ENCODE measurements at places on chromosomes 4 and X.

DNA sequence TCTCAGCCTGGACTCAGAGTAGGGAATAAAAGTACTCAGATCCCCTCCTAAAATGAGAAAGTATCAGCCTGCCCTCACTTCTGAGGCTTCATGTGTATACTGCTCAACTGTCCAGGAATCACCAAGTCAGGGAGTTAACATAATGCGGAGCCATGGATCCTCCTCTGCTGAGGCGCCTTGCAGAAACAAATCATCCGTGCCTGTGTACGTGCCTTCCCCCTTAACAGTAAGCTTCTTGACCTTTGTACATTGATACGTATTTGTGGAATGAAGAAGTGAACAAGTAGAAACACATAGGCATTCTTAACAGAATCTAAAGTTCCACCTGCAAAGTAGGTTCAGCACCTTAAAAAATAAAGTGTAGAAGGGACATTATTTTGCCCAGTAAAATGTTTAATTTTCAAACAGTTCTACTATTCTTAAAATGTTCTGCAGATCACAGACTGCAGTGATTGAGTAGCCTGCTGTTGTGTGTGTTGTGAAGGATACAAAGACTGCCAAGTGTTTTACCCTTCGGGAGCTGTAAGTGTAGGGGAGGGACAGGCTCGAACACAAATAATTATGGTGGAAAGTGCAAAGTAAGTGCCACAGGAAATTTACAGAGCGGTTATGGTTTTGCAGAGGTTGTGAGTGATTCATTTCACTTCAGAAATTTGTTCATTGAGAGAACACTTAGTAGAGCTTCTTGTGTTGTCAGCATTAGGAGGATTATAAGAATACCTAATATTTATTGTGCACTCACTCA lies 61.9 kb downstream of the ARHGAP10 start:
- DNase-seq: no peak

GRCh38 chr4:157004279-157005161 lies 32.9 kb upstream of the PDGFC start:
- no peak for DNase-seq

- DNase-seq: peak; percentile 15
Observed at GRCh38 chr4:185210102-185210981, 944 bp downstream of the SNX25 start.

DNA sequence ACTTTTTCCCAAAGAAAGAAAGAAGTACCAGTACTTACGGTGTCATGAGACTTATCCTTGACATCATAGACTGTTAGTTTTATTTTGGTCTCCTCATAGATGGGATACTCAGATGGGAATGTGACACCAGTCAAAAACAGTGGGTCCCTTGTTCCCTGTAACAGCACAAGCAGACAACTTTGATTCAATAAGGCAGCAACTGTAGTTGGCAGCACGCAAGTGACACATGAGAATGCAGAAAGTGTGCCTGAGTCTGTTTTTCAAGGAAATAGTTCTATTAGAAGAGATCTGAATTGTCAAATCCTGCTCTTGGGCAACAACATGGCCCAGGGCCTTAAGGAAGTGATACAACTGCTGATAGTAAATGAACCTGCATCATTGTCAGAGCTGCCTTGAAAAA lies 443.2 kb downstream of the INPP4B start:
- no peak for DNase-seq

DNA sequence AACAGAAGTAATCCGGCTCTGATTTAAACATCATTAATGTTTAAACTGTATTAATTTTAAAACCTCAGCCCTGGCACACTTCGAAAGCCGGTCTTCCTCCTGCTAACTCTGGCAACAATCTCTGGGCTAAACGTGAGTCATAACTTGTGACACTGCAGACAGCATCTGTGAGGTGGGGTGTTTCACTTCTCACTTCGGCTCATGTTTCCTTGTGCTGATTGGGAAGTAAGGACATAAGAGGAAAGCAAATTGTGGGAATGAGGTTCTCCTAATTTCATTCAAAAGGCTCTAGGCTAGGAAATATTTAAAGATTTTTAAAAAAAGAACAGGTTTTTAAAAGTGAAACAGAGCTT lies 139.9 kb upstream of the USP9X start:
- DNase-seq: no peak

DNA sequence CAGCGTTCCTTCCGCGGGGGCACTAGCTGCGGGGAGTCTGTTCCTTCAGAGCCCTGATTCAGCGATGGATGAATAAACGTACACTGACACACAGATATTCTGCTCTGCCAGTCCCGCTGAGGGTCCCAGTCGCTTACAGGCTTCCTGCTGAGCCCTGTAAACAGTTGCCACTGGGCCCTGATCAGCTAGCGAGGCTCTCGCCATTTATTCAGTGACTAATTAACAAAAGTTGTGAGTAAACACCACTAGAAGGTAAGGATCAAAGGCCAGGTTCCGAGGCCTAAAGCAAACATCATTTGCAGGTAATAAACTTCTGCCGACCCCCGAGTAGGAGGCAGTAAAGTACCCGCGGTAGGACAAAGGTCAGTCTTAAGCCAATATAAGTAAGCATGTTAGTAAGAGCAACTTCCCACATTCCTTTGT lies 442.6 kb upstream of the GALNT7 start:
- no peak for DNase-seq

- DNase-seq: no peak
Observed at GRCh38 chr4:88225232-88226105, 58.9 kb downstream of the PPM1K start.

DNA sequence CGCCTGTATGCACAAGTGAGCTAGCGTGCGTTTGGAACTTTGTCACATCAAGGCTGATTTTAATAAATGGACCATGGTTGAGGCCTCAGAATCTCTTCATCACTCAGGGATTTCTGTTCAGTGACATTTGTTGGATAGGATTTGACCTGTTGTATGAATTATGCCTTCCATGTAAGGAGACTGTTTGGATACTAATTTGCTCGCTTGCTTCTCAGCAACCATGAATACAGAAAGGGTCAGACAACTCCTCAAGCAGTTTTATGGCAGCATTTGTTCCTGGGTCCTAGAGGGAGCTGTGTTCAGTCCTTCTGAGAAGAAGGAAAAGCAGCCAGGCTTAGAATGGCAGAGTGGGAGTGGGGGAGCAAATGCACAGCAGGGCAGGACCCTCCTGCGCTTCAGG lies 269.7 kb upstream of the LCORL start:
- DNase-seq: no peak

DNA sequence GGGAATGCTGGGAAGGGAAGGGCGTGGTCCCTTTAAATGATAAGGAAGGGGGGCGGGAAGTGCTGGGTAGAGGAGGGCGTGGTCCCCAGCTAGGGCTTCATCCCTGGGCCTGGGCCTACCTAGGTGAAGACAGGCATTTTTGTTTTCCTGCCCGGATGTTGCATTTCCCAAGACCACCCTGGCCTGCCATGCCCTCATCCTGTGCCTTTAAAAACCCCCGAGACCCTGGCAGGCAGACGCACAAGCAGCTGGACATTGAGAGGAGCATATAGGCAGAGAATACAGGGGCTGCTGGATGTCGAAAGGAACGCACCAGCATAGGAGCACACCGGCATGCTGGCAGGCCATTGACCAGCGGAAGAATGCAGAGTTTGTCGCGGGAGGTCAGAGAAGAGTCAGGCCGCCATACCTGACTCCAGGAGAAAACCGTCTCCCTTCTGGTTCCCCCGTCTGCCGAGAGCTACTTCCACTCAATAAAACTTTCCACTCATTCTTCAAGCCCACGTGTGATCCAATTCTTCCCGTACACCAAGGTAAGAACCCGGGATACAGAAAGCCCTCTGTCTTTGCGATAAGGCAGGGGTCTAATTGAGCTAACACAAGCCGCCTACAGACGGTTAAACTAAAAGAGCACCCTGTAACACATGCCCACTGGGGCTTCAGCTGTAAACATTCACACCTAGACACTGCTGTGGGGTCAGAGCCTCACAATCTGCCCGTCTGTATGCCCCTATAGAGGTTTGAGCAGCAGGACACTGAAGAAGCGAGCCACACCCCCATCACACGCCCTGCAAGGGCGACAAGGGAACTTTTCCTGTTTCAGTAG lies 2.9 kb upstream of the AGA start:
- no peak for DNase-seq

GRCh38 chr4:15712214-15712613 lies 9.3 kb downstream of the BST1 start:
- no peak for DNase-seq

DNA sequence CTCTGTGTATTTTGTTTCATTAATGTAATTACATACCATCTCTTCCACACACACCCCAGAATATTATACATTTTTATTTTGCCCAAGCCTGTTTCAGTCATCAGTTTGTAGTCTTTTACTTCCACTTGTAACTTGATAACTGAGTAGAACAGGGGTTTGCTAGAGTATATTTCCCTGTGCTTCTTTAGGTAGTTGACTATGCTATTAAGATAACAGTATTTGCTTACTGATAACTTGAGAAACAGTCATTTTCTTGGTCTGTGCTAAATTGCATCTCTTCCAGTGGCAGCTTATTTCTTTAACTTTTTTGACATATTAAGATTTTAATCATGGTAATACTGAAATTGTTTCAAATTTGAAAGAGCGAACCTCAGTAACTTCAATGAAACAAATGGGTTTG lies 7.0 kb upstream of the XK start:
- DNase-seq: no peak

- no peak for DNase-seq
Observed at GRCh38 chr4:16788868-16789267, 109.6 kb downstream of the LDB2 start.

DNA sequence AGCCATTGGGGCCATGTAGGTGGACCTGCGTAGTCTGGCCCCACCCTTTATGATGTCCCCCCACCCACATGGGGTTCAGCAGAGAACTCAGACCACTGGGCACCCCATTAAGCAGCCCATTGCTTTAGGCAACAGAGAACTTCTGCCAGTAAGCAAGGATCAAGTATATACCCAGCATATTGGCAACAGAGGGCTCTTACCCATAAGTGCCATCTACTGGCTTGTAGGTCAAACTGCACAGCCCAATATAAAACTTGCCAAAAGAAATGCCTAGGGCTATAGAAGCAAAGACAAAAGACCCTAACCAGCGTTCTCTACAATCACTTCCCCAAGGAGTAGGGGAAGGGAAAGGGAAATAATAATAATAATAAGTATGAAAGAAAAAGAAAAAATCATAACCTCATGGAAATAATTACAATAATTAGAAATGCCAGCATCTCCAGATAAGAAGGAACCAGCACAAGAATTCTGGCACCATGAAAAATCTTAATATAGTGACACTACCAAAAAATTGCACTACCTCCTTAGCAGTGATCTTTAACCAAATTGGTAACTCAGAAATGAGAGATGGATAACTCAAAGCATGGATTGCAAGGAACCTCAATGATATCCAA lies 1090.7 kb downstream of the FAT4 start:
- DNase-seq: no peak
